ENCODE measurements at places on chromosomes 1 and 21.

DNA sequence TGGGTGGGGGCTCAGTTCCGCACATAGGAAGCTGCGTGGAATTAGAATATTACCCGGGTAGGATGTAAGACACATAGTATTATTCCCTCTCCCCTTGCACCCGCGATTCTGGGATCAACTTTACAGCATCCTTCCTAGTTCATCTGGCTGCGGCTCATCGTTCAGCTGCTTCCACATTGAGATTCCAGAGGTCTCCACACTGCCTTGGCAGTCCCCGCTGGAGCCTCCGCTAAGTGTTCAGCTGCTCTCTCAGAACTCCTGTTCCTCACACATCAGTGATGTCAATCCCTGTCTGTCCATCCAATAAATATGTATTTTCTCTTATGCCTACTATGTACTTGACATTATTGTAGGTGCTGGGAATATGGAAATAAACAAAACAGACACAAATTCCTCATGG is 135.6 kb upstream of the SYT6 start:
- no peak for DNase-seq

DNA sequence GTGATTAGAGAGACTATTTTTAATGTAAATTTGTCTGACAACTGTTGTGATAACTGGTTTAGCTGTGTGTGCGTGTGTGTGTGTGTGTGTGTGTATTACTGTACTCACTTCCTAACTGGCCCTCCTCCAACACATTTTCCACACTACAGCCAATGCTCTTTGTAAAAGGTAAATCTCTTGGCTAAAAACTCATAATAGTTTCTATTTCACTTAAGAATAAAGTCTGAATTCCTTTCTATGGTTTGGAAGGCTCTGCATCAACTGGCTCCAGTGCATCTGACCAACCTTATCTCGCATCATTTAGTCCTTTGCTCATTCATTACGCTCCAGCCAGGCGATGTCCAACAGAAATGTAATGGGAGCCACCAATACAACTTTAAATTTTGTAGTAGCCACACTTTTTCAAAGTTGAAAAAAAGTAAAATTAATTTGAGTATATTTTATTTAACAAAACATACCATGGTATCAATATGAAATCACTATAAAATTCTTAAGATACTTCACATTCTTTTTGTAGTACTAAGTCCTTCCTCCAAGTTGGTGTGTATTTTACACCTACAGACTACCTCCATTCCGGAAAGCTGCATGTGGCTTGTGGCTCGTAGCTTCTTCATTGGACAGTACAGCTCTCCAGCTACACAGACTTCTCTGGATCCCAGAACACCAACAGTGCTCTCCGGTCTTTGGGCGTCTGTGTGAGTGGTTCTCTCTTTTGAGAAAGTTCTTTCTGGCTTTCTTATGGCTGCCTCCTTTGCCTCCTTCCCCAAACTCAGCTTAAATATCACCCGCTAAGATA is 68.9 kb downstream of the NRIP1 start:
- DNase-seq = peak; percentile 4

DNA sequence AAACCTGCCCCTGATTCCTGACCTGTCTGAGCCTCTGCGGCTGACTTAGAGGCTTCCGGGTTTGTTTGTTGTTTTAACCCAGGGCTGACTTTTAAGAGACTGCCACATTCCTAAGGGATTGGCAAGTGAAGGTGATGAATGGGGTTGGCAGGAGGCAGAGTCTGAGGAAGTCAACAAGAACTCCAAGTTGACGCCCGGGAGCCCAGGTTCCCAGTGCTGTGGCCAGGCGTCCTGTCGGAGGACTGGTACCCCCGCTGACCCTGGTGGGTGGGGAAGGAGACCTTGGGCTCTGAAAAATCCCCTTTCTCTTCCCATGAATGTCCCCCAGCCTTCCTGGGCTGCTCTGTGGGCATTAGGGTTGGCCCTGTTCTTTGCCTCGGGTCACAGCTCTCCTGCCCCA is 19.7 kb upstream of the EPS8L3 start:
- no peak for DNase-seq

- DNase-seq = no peak
These were observed at the start of gene PKLR for GRCh38 chr1:155301342-155301841. TSS of gene PKLR (minus strand) at chr1:155301438. CDS start at chr1:155301395, 43 bp downstream.

GRCh38 chr1:247270003-247270402 is 14.1 kb downstream of the VN1R5 start:
- no peak for DNase-seq

GRCh38 chr1:189424746-189425331 is 1052.8 kb downstream of the BRINP3 start:
- DNase-seq = no peak

DNA sequence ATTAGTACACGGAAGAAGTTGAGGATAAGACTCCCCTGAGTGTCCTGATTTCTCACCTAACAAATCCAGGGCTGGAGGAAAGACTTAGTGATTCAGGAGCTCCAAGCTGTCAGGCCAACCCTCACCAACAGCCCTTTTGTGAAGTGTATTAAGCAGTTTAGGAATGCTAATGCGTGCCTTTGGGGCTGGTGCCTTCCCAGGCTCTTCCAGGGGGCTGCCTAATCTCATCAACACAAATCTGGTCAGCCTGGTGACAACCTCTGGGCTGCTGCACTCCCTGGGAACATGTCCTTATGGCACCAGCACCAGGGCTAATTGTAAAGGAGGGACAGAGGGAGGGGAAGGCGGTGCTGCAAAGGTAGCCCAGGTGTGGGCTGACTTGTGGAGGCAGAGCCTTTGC is 15.5 kb downstream of the CSMD2 start:
- no peak for DNase-seq

DNA sequence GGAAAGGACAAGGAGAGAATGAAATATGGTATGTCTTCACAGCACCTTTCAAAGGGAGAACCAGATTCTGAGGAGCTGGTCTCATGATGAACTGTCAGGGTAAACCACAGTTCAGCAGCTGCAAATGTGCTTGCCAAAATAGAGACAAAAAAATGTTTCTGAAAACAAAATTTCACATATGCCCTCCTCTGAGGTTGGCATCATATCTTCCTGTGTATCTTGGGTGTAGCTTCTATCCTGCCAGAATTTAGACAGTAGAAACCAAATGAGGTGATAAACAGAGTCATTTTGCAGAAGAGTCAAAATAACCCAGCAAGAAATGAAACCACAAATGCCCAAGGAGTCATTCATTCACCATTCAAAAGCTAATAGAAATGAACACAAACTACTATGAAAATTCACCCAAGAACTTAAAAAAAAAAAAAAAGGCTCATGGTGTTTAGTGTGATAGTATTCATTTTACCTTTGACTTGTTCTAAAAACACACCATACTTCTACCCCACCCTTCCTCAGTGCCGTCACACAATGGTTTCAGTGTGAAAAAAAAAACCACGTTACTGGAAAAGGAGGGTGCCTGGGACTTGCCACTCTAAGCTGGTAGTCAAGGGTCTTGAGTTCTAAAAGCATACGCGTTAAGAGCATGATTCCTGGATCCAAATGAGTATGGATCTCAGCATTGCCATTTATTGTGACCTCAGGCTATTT is 18.5 kb downstream of the SELL start:
- no peak for DNase-seq

DNA sequence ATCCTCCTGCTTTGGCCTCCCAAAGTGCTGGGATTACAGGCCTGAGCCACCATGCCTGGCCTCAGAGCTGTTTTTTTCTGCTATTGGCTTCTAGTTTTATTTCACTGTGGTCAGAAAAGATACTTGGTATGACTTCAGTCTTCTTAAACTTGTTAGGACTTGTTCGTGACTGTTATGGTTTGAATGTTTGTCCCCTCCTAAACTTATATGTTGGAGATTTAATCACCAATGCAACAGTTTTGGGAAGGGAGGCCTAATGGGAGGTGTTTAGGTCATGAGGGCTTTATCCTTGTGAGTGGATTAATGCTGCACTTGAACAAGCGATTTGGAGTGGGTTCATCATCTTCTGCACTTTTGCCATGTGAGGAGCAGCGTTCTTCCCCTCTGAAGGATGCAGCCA is 24.5 kb upstream of the SOD1 start:
- DNase-seq = no peak

GRCh38 chr1:206768472-206769303 is 1.9 kb upstream of the IL19 start:
- no peak for DNase-seq

GRCh38 chr1:232038706-232039677 is 412.4 kb downstream of the DISC1 start:
- DNase-seq = peak; percentile 13

- DNase-seq = no peak
These were observed 311.3 kb downstream of the RGS7 start for GRCh38 chr1:241045659-241046058.

- no peak for DNase-seq
These were observed 61.2 kb downstream of the AK4 start for GRCh38 chr1:65209005-65209885.

DNA sequence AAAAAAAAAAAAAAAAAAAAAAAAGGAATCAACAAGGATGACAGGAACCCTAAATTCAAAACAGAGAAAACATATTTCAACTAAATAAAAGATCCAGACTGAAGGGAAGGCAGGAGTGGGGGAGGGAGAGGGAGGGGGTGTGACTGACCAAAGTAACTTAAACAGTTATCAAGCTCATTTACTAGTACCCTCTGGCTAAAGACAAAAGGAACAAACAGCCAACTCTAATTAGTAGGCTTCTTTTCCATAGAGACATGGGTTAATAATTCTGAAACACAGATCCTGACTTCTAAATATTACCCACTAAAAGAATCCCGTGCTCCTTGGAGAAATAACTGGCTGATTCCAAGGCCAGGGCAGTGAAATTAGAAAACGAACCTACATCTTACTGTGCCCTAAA is 23.8 kb downstream of the USP48 start:
- DNase-seq = no peak

DNA sequence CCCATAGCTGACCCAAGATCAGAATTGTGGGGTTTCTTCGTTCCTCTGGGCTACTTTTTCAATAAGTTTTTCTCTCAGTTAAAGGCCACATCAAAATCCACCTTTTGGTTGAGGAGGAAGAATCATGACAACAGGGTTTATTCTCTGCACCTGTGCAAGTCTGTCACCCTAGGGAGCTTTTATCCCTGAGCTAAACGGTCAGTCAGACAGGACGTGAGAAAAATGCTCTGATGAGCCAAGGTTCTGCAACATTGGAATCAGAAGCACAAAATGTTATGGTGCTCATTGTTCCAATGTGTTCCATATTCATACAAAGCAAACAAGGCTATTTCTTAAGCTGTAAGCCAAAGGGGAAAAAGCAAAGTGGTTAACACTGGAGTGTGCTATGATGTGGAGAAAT is 7.4 kb upstream of the ERICH3 start:
- no peak for DNase-seq

GRCh38 chr1:174788981-174789380 is 210.8 kb upstream of the CACYBP start:
- no peak for DNase-seq

- no peak for DNase-seq
These were observed 36.3 kb downstream of the GLMN start for GRCh38 chr1:92262516-92262915.

DNA sequence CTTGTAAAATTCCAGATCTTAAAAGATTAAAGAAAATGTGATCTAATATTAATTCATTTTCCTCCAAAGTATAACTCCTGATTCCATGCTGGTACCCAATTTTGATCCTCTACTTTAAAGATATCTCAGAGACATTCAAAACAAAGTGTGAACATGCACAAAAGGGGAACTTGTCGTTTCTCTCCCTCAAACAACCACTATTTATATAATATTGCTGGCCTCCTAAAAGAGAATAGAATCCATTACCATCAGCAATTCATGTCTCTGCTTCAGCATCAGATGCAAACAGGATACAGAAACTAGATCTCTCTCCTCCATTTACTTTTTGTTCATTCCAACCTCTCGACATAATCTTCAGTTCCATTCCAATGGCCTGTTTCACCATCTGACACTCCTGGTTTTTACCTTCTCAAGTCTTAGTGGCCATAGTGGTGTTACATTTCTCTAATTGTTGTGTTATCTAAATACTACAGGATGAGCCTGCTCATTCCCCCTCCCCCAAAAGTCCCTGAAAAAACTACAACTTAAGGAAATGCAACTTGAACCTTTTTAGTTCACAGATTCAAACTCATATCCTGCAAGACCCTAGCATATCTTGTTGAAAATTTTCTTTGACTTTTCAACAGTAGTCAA is 4.1 kb downstream of the NRIP1 start:
- DNase-seq = no peak

DNA sequence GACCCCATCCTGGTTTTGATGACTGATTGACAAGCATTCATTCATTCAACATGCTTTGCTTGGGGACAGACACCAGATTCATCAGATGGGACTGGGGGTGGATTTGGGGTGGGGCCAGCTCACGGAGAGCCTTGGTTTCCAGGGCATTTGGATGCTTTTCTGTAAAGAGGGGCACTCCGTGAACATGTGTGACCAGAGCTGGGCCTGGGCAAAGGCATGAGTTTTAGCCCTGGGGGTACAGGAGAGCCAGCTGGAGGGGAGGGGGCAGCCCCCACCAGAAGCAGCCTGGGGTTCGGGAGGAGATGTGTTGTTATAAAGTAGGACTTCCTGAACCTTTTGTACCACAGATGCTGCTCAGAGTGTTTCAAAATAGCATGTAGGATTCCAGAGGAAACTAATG is 99.7 kb downstream of the RIPK4 start:
- no peak for DNase-seq

- DNase-seq = peak; percentile 67
These were observed 277.0 kb downstream of the PTPRU start for GRCh38 chr1:29513357-29513756.

GRCh38 chr21:34969423-34970166 is 79.5 kb downstream of the RUNX1 start:
- no peak for DNase-seq

Data from NCI-H2029 (cell line).